Right atrium auricular region (tissue), 2 donors: ENCODE measurements at places on chromosomes 13 and 19. TPM values are rescaled to one million over a fixed set of nuclear protein-coding genes. Genes with fewer than 3 reads are reported as not detected.

DNA sequence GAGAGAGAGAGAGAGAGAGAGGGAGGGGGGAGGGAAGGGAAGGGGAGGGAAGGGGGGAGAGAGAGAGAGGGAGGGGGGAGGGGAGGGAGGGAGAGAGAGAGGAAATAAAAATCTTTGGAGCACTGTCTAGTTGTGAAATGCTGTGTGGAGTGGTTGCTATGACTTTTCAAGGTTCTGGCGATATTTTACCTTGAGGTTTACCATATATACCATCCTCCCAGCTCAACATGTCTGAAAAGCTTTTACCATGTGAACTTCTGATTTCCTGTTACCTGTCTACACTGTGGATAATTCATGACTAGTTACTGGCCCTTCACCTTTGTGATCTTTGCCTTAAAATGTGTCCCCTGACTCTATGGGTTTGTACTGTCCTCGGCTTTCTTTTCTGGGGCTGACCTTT is 38.2 kb downstream of the SERP2 start:
- H3K36me3 ChIP-seq = no peaks in the 10 kb centered on the region
- H3K4me1 ChIP-seq = no peaks in the 10 kb centered on the region
- H3K4me3 ChIP-seq = no peak overlapping the region
- H3K27ac ChIP-seq = no peak overlapping the region
- H3K27me3 ChIP-seq = no peaks in the 10 kb centered on the region
- DNase-seq = no peak

DNA sequence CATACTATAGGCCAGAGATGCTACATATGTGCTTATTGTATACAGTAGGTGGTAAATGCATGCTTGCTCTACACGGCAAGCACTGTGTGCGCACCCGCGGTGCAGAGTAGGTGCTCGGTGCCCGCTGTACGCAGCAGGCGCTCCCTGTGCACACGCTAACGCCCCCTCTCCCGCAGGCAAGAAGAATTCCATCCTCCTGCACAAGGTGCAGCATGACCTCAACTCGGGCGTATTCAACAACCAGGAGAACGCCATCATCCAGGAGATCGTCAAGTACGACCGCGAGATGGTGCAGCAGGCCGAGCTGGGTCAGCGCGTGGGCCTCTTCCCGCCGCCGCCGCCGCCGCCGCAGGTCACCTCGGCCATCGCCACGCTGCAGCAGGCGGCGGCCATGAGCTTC is 17.7 kb downstream of the POLRMT start:
- H3K4me3 ChIP-seq = no peak overlapping the region
- H3K27me3 ChIP-seq = no peaks in the 10 kb centered on the region
- DNase-seq = no peak
- no peak overlapping the region for H3K27ac ChIP-seq
- H3K36me3 ChIP-seq = peaks cover 38% of the 10 kb centered on the region

The C3 gene
- total RNA-seq = 1,709 TPM

The SIGLECL1 gene
- total RNA-seq = not detected

The GJB2 gene
- not detected for total RNA-seq

The CLPTM1 gene
- 75.9 TPM for total RNA-seq

The ZFP36 gene
- total RNA-seq = 202 TPM
